ENCODE measurements at places on chromosomes 2 and 18. TPM values are rescaled to one million over a fixed set of nuclear protein-coding genes. Genes with fewer than 3 reads are reported as not detected.

- no peak for DNase-seq
- H3K4me1 ChIP-seq: no peaks in the 10 kb centered on the region
- H3K27ac ChIP-seq: no peak overlapping the region
Measured at GRCh38 chr18:8424917-8425725, 184.1 kb upstream of the RAB12 start.

MAP2 gene
- 61.2 TPM for total RNA-seq

DNA sequence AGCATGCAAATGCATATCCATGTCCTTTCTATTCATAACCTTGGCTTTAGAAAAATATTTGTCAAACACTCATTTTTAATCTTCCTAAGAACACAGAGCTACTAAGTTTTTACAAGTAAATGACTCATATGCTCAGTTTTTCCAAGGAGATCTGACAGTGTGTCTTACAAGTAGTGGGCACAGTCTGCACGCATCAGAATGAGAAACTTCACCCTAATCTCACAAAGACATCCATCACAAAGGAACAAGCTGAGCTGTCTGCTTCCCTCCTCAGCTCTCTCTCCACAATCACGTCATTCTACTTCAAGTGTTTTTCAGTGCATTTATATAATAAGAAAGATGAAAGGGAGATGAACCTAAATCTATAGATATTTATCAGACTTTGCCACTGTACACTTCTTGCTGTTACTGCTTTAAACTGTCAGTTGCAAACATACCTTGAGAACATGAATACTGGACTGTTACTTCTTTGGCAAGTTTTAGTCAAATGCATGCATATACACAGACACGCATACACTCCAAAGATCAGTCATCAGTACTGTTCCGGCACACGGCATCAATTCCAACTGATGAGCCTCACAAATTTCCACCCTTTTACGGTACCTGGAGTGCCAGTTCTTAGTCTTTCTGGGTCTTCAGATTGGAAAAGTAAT is 75.7 kb downstream of the RBMS1 start:
- H3K4me1 ChIP-seq: peaks cover 51% of the 10 kb centered on the region
- DNase-seq: peak; percentile 84
- H3K36me3 ChIP-seq: no peaks in the 10 kb centered on the region
- peak overlapping the region; percentile 55 for H3K4me3 ChIP-seq
- H3K27me3 ChIP-seq: no peaks in the 10 kb centered on the region
- H3K27ac ChIP-seq: peak overlapping the region; percentile 97

- no peak overlapping the region for H3K4me3 ChIP-seq
- no peak for DNase-seq
- no peaks in the 10 kb centered on the region for H3K36me3 ChIP-seq
- H3K27ac ChIP-seq: no peak overlapping the region
- no peaks in the 10 kb centered on the region for H3K4me1 ChIP-seq
- H3K27me3 ChIP-seq: no peaks in the 10 kb centered on the region
Measured at GRCh38 chr2:241850544-241851324, 8.0 kb downstream of the PDCD1 start.

DNA sequence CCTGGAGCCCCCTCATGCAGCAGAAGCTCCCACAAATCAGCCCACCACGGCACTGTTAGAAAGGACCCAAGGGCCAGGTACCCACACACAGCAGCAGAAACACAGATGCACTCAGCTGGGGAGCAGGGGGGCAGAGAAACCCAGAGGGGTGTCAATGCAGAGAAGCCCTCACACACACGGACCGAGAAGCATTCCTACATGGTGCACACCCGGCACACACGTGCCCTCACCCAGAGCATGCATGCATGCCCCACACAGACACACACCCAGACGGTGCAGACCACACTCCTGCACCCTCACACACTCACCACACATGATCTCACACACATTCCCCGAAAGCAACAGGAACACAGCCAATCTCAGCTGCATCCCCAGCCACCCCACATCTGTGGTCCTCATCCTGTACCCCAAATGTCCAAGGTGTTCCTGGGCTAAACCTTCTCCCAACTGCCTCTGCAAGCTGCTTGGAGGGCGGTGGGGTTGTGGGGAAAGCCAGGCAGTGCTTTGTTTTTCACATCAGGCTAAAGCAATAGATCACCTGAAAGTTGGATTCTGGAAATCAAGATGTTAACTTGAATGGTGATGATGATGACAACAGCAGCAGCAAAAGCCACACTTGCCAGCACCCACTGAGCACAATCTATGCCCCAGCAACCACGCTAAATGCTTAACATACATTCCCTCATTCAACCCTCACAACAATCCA is 102.3 kb downstream of the ZFP36L2 start:
- H3K27me3 ChIP-seq: no peaks in the 10 kb centered on the region
- H3K4me3 ChIP-seq: no peak overlapping the region
- H3K4me1 ChIP-seq: no peaks in the 10 kb centered on the region
- no peak overlapping the region for H3K27ac ChIP-seq
- DNase-seq: no peak

DLX2 gene
- total RNA-seq: not detected

RAD51AP2 gene
- total RNA-seq: not detected

GRCh38 chr2:192151853-192152252 is 42.9 kb downstream of the TMEFF2 start:
- no peaks in the 10 kb centered on the region for H3K27me3 ChIP-seq
- H3K36me3 ChIP-seq: no peaks in the 10 kb centered on the region
- no peaks in the 10 kb centered on the region for H3K4me1 ChIP-seq
- DNase-seq: no peak

DNA sequence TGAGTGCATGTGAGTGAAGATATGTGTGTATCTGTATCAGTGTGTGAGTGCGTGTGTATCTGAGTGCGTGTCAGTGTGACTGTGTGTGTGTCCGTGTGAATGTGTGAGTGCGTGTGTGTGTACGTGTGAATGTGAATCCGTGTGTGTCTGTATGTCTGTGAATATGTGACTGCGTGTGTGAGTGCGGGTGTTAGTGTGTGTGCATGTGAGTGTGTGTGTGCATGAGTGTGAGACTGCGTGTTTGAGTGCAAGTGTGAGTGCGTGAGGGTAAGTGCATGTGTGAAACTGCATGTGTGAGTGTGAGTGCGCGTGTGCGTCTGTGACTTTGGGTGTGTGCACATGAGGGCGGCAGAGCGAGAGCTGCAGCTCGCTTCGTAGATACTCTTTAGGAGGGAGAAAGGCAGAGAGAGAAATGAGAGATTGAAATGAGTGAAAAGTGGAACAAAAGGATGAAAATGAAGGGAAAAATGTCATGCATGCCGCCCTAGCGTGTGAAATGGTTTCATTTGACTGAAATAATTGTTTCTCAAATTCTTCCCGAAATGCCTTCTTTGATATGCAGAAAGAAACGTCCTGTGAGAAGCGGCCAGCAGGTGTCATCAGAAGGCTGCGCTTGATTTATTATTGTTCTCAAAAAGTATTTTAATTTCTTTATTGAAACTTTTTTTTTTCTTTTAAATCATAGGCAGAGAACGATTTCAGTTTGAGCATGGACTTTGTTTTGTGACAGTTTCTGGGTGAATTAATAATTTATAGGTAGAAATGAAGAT is 25.6 kb downstream of the ZNF407 start:
- peak; percentile 21 for DNase-seq
- no peaks in the 10 kb centered on the region for H3K36me3 ChIP-seq
- no peak overlapping the region for H3K4me3 ChIP-seq
- no peak overlapping the region for H3K27ac ChIP-seq
- H3K27me3 ChIP-seq: no peaks in the 10 kb centered on the region

- no peaks in the 10 kb centered on the region for H3K36me3 ChIP-seq
- no peak for DNase-seq
- no peak overlapping the region for H3K4me3 ChIP-seq
- H3K27me3 ChIP-seq: no peaks in the 10 kb centered on the region
- no peak overlapping the region for H3K27ac ChIP-seq
Measured at GRCh38 chr2:17476830-17477229, 41.4 kb downstream of the RAD51AP2 start.

GRCh38 chr2:39618736-39619135 is 47.0 kb upstream of the TMEM178A start:
- H3K27me3 ChIP-seq: peaks cover 19% of the 10 kb centered on the region
- no peak overlapping the region for H3K27ac ChIP-seq
- no peaks in the 10 kb centered on the region for H3K36me3 ChIP-seq
- no peak for DNase-seq
- no peak overlapping the region for H3K4me3 ChIP-seq
- H3K4me1 ChIP-seq: peaks cover 8% of the 10 kb centered on the region

GRCh38 chr2:66495788-66496640 is 61.1 kb downstream of the MEIS1 start:
- H3K4me1 ChIP-seq: peaks cover 10% of the 10 kb centered on the region
- no peaks in the 10 kb centered on the region for H3K27me3 ChIP-seq
- H3K4me3 ChIP-seq: no peak overlapping the region

NCKAP1 gene
- total RNA-seq: 130 TPM

DNA sequence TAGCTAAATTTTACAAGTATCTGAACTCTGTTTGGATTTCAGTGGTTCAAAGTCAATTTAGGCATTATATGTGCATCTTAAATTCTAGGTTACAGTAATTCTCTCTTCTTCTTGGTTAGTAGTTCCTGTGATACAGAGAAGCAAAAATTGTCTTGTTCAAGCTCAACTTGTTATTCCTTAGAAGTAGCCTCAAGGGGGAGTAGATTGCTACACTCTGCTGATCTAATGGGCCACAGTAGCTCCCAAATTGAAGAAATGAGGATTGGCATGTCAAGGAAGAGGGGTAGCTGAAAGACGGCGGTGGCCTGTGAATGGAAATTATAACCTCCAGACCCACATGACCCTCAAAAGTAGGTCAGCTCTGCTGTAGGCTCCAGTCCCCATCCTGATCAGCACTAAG is 334.7 kb downstream of the HRH4 start:
- no peak overlapping the region for H3K27ac ChIP-seq
- no peaks in the 10 kb centered on the region for H3K4me1 ChIP-seq
- no peaks in the 10 kb centered on the region for H3K36me3 ChIP-seq
- no peak overlapping the region for H3K4me3 ChIP-seq

ANKRD12 gene
- total RNA-seq: 25.4 TPM

DNA sequence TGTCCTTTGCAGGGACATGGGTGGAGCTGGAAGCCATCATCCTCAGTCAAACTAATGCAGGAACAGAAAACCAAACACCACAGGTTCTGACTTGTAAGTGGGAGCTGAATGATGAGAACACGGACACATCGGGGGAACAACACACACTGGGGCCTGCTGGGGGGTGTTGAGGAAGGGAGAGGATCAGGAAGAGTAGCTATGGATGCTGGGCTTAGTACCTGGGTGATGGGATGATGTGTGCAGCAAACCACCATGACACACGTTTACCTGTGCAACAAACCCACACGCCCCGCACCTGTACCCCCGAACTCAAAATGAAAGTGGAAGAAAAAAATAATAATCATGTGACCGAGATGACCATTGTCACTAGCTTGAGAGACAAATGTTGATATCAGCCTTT is 114.7 kb downstream of the NDUFA10 start:
- no peaks in the 10 kb centered on the region for H3K27me3 ChIP-seq
- no peaks in the 10 kb centered on the region for H3K36me3 ChIP-seq
- no peak for DNase-seq
- no peak overlapping the region for H3K27ac ChIP-seq
- no peaks in the 10 kb centered on the region for H3K4me1 ChIP-seq

SGPP2 gene
- not detected for total RNA-seq

DNA sequence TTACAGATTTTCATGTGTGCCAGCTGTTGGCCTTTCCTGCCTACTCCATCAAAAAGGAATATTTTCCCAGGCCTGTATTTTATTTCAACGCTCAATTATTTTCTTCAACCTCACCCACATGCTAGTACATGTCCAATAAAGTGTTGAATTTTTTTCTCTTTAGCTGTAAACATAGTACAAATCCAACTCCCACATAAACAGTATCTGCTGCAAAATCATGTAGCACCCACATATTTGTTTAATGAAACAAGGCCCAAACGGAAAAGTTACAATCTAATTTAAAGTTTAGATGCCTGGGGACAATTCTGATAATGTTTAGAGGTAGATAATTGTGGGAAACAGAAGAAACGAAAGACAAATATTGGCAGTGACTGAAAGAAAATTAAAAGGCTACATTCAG is 275.4 kb upstream of the ACVR2A start:
- H3K27me3 ChIP-seq: no peaks in the 10 kb centered on the region
- DNase-seq: no peak
- no peak overlapping the region for H3K27ac ChIP-seq
- no peaks in the 10 kb centered on the region for H3K4me1 ChIP-seq
- H3K36me3 ChIP-seq: no peaks in the 10 kb centered on the region

DSG2 gene
- total RNA-seq: not detected

GRCh38 chr2:95077861-95078603 is 43.6 kb downstream of the MRPS5 start:
- DNase-seq: no peak
- no peaks in the 10 kb centered on the region for H3K4me1 ChIP-seq
- H3K27ac ChIP-seq: no peak overlapping the region
- H3K36me3 ChIP-seq: no peaks in the 10 kb centered on the region
- peaks cover 9% of the 10 kb centered on the region for H3K27me3 ChIP-seq
- no peak overlapping the region for H3K4me3 ChIP-seq

ANKRD30BL gene
- not detected for total RNA-seq

- no peak overlapping the region for H3K27ac ChIP-seq
- H3K27me3 ChIP-seq: no peaks in the 10 kb centered on the region
- H3K36me3 ChIP-seq: no peaks in the 10 kb centered on the region
- DNase-seq: no peak
- H3K4me1 ChIP-seq: no peaks in the 10 kb centered on the region
Measured at GRCh38 chr2:138726681-138727080, 53.5 kb downstream of the NXPH2 start.

DNA sequence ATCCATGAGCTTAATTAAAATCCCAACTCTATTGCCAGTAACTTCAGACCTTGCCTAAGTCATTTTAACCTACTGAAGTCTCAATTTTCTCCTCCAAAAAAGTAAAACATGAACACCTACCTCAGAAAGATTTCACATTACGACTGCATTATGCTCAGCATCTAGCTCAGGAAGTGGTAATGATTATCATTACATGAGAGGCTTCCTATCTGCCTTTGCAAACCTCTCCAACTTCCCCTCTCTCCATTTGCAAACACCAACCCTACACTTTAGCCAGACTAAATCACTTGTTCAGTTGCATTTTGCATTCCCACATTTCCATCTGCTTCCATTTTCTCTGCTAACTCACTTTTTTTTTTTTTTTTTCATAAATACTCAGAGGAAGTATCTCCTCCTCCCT is 6.8 kb downstream of the SLC38A11 start:
- no peak overlapping the region for H3K4me3 ChIP-seq
- peaks cover 3% of the 10 kb centered on the region for H3K27me3 ChIP-seq
- no peaks in the 10 kb centered on the region for H3K36me3 ChIP-seq
- DNase-seq: peak; percentile 6
- H3K4me1 ChIP-seq: peaks cover 2% of the 10 kb centered on the region

CXCR1 gene
- total RNA-seq: not detected

DNA sequence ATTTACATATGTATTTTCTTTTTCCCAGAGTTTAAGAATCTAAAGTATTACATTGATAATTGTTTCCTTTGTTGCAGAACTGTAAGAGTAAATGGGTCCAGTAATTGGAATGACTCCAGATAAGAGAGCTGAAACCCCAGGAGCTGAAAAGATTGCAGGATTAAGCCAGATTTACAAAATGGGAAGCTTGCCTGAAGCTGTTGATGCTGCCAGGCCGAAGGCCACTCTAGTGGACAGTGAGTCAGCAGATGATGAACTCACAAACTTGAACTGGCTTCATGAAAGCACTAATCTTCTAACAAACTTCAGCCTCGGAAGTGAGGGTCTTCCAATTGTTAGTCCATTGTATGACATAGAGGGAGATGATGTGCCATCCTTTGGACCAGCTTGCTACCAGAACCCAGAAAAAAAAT is 183.8 kb upstream of the STON1 start:
- DNase-seq: peak; percentile 59
- H3K4me1 ChIP-seq: peaks cover 41% of the 10 kb centered on the region
- H3K27me3 ChIP-seq: no peaks in the 10 kb centered on the region
- no peaks in the 10 kb centered on the region for H3K36me3 ChIP-seq

- DNase-seq: no peak
- H3K4me3 ChIP-seq: no peak overlapping the region
- H3K27me3 ChIP-seq: no peaks in the 10 kb centered on the region
- no peaks in the 10 kb centered on the region for H3K36me3 ChIP-seq
- H3K27ac ChIP-seq: no peak overlapping the region
Measured at GRCh38 chr2:36698993-36699392, 2.5 kb downstream of the VIT start.

Measured in endothelial cell of umbilical vein (primary cell).